ENCODE measurements at places on chromosomes 1 and 21. TPM values are rescaled to one million over a fixed set of nuclear protein-coding genes. Genes with fewer than 3 reads are reported as not detected.
A peak's percentile ranks its signal among the peaks of the same experiment; 100 is the strongest.

INAVA gene
- polyA plus RNA-seq, result 4.8 TPM

DNA sequence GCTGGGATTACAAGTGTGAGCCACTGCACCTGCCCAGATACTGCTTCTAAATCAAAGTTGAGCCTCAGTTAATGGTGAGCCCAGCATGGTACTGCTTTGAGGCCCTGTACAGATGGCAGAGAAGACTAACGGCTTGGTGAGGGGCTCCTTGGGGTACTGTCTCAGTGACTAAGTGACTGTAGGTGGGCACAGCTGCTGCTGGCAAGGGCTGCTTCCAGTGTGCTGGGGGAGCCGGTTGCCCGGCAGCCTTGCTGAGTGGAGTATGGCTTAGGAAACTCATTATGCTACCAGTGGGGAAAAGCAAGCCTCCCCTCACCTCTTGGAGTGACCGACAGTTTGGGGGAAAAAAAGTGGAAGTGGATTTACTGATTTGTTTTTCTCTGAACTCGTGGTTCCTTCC, 23.6 kb upstream of the ARHGEF10L start:
- no peak for DNase-seq
- H3K4me1 ChIP-seq, result no peaks in the 10 kb centered on the region
- no peaks in the 10 kb centered on the region for H3K36me3 ChIP-seq
- no peak overlapping the region for H3K27ac ChIP-seq

FCRL5 gene
- polyA plus RNA-seq, result not detected

KLF18 gene
- not detected for polyA plus RNA-seq

NMNAT2 gene
- 0.98 TPM for polyA plus RNA-seq

GRCh38 chr1:33943978-33944377, 80.1 kb downstream of the HMGB4 start:
- H3K36me3 ChIP-seq, result no peaks in the 10 kb centered on the region
- no peaks in the 10 kb centered on the region for H3K4me1 ChIP-seq
- DNase-seq, result peak; percentile 7
- H3K27me3 ChIP-seq, result no peaks in the 10 kb centered on the region
- no peak overlapping the region for H3K27ac ChIP-seq

- no peak for DNase-seq
- H3K27me3 ChIP-seq, result no peaks in the 10 kb centered on the region
- H3K4me1 ChIP-seq, result peaks cover 19% of the 10 kb centered on the region
- no peak overlapping the region for H3K4me3 ChIP-seq
- H3K27ac ChIP-seq, result no peak overlapping the region
Measured at GRCh38 chr21:42469272-42469671, 26.8 kb downstream of the RSPH1 start.

GRCh38 chr1:117964290-117965038, 34.9 kb downstream of the WDR3 start:
- DNase-seq, result peak; percentile 12
- H3K27me3 ChIP-seq, result no peaks in the 10 kb centered on the region
- peaks cover 12% of the 10 kb centered on the region for H3K36me3 ChIP-seq
- H3K4me1 ChIP-seq, result peaks cover 5% of the 10 kb centered on the region
- H3K4me3 ChIP-seq, result no peak overlapping the region
- no peak overlapping the region for H3K27ac ChIP-seq

- no peaks in the 10 kb centered on the region for H3K27me3 ChIP-seq
- H3K4me1 ChIP-seq, result no peaks in the 10 kb centered on the region
- no peaks in the 10 kb centered on the region for H3K36me3 ChIP-seq
- H3K27ac ChIP-seq, result no peak overlapping the region
- H3K4me3 ChIP-seq, result no peak overlapping the region
- DNase-seq, result peak; percentile 11
Measured at GRCh38 chr1:89149229-89149628, 23.3 kb upstream of the GBP2 start.

GRCh38 chr21:23887725-23888306, 1719.5 kb downstream of the MRPL39 start:
- no peak for DNase-seq
- no peaks in the 10 kb centered on the region for H3K27me3 ChIP-seq
- H3K36me3 ChIP-seq, result no peaks in the 10 kb centered on the region
- H3K4me3 ChIP-seq, result no peak overlapping the region

ZNF593OS gene
- 0.55 TPM for polyA plus RNA-seq

DNA sequence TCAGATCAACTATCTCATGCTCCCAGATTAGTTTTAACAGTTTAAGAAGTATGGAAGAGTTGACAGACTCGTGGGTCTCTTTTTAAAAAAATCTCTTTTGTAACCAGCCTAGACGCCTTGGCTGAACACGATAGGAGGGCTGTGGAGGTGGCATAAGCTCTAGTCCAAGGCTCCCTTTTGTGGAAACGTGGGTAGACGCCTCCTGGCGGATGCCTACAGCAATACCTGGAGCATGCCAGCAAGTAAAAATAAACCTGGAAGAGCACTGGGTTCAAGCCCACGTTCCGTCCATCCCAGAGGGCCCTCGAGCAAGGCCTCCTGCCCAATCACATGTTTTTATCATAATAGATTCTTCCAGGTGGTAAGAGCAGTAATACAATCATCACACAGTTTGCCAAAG, 87.9 kb downstream of the RGS7 start:
- no peaks in the 10 kb centered on the region for H3K4me1 ChIP-seq
- H3K4me3 ChIP-seq, result no peak overlapping the region

PTCH2 gene
- 8.9 TPM for polyA plus RNA-seq

DNA sequence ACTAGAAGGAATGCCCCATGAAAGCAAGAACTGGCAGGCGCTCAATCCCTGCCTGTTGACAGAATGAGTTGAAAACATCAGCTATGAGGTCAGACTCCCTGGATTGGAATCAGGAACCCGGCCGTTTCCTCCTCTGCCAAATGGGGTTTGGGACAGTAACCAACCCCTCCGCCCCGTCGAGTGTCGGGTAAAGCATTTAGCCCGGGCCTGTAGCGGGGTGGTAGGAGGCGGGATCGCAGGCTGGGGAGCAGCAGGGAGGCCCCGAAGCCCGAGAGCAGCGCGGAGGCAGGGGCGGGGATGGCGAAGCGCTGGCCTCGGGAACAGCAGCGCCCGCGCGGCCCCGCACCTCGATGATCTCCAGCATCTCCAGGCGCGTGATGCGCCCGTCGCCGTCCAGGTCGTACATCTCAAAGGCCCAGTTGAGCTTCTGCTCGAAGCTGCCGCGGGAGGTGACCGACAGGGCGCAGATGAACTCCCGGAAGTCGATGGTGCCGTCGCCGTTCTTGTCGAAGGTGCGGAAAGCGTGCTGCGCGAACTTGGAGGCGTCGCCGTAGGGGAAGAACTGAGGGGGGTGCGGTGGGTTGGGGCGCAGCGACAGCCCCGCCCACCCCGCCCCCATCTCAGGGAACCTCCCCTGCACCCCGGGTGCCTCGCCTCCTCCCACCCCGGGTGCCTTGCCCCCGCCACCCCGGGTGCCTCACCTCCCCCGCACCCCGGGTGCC, 7.5 kb downstream of the HPCAL4 start:
- no peak overlapping the region for H3K27ac ChIP-seq
- peaks cover 75% of the 10 kb centered on the region for H3K27me3 ChIP-seq
- DNase-seq, result no peak
- H3K36me3 ChIP-seq, result no peaks in the 10 kb centered on the region
- no peak overlapping the region for H3K4me3 ChIP-seq
- H3K4me1 ChIP-seq, result no peaks in the 10 kb centered on the region

TRIM67 gene
- polyA plus RNA-seq, result 0.09 TPM

Data from muscle of leg (tissue), 16 donors.